ENCODE measurements at places on chromosomes 2 and 18.
A peak's percentile ranks its signal among the peaks of the same experiment; 100 is the strongest.

DNA sequence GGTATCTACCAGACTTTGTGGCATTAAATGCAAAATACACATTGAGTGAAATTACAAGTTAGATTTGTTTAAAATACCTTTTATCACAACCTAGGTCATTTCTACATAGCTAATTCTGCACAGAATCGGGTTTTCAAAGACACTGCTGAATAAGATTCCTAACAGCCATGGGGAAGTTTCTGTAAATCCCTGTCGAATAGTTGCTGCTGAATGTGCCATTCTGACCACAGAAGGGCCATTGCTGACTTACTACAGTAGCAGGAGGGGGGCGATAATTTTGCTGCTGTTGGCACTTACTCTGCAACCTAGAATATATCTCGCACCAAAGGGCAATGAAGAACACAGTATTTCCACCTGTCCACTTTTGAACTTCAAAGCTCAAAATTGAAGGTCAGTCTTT, 232.8 kb downstream of the TCF4 start:
- H3K4me3 ChIP-seq, result no peak overlapping the region
- DNase-seq, result no peak
- no peaks in the 10 kb centered on the region for H3K36me3 ChIP-seq
- H3K27ac ChIP-seq, result no peak overlapping the region
- H3K4me1 ChIP-seq, result no peaks in the 10 kb centered on the region

DNA sequence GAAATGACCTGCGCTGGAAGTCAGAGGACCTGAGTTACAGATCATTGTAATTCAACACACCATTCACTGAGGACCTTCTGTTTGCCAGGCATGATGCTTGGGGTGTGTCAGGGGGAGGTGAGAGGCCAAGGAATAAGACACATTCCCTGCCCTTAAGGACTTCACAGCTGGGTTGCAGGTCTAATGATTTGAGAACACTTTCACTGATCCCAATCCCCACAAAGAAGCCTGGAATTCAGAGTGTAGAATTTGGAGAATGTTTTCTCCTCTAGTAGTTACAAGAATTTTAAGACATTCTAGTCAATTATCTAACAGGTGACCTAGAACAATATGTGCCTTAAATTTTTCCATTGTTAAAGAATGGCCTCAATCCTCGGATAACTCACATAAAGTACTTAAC, 322.4 kb downstream of the TNS1 start:
- no peak overlapping the region for H3K4me3 ChIP-seq
- H3K4me1 ChIP-seq, result no peaks in the 10 kb centered on the region
- no peak for DNase-seq
- H3K27me3 ChIP-seq, result peaks cover 2% of the 10 kb centered on the region
- H3K27ac ChIP-seq, result no peak overlapping the region
- no peaks in the 10 kb centered on the region for H3K36me3 ChIP-seq

DNA sequence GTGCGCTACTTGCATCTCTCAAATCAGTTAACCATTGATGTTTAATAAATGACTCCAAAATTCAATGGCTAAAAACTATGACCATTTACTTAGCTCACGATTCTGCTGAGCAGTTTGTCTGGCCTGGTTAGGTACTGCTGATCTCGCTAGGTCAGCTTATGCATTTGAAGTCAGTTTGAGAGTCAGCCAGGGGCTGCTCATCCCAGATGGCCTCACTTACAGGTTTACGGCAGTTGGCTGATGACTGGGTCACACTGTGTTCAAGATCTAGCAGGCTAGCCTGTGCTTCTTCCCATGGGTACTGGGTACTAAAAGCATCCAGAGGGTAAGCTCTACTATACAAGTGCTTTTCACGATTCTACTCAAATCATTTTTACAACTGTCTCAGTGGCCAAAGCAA, 122.1 kb downstream of the DLGAP1 start:
- H3K27me3 ChIP-seq, result no peaks in the 10 kb centered on the region
- no peaks in the 10 kb centered on the region for H3K4me1 ChIP-seq
- H3K27ac ChIP-seq, result no peak overlapping the region

- peaks cover 12% of the 10 kb centered on the region for H3K4me1 ChIP-seq
- H3K27ac ChIP-seq, result peak overlapping the region; percentile 46
- peak overlapping the region; percentile 85 for H3K4me3 ChIP-seq
- DNase-seq, result no peak
Measured at GRCh38 chr18:12774982-12775381, 72.1 kb downstream of the PSMG2 start.

- DNase-seq, result no peak
- no peak overlapping the region for H3K4me3 ChIP-seq
- no peaks in the 10 kb centered on the region for H3K27me3 ChIP-seq
- no peak overlapping the region for H3K27ac ChIP-seq
- H3K36me3 ChIP-seq, result no peaks in the 10 kb centered on the region
- H3K4me1 ChIP-seq, result no peaks in the 10 kb centered on the region
Measured at GRCh38 chr2:1638281-1638860, 105.9 kb downstream of the PXDN start.

DNA sequence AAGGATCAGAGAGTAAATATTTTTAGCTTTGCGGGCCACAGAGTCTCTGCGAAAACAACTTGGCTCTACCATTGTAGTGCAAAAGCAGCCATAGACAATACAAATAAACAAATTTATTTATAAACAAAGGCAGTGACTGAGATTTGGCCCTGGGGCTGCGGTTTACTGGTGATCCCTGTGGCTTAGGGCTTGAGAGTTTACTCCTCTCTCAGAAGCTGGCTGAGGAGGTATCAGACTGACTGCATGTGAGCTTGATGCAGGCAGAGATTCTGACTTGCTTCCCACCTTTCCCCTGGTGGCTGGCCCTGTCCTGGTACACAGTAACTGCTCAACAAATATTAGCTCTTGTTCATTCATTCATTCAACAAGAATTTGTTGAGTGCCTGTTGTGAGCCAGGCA, 81.5 kb downstream of the PRKCE start:
- H3K27ac ChIP-seq, result no peak overlapping the region
- peaks cover 6% of the 10 kb centered on the region for H3K27me3 ChIP-seq
- H3K4me1 ChIP-seq, result no peaks in the 10 kb centered on the region
- no peaks in the 10 kb centered on the region for H3K36me3 ChIP-seq
- no peak for DNase-seq

DNA sequence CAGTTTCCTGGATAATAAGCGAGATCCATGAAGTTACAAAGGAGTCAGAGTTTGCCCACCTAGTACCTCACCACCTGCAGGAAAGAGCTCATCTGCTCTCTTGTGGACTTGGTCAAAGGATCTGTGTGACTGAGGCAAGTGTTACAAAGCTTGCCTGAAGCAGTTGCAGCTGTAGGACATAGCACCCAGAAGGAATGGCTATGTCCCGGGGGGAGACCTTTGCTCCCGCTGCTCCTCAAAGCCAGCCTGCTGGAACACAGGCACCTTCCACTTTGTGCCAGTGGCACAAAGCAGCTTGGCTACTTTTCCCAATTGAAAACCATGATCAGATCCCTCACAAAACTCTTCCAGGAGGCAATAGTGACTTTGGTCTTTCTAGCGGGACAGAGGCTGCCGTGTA, 3.1 kb upstream of the SULT1C2 start:
- H3K4me1 ChIP-seq, result no peaks in the 10 kb centered on the region
- H3K36me3 ChIP-seq, result no peaks in the 10 kb centered on the region
- H3K4me3 ChIP-seq, result no peak overlapping the region
- peaks cover 4% of the 10 kb centered on the region for H3K27me3 ChIP-seq

DNA sequence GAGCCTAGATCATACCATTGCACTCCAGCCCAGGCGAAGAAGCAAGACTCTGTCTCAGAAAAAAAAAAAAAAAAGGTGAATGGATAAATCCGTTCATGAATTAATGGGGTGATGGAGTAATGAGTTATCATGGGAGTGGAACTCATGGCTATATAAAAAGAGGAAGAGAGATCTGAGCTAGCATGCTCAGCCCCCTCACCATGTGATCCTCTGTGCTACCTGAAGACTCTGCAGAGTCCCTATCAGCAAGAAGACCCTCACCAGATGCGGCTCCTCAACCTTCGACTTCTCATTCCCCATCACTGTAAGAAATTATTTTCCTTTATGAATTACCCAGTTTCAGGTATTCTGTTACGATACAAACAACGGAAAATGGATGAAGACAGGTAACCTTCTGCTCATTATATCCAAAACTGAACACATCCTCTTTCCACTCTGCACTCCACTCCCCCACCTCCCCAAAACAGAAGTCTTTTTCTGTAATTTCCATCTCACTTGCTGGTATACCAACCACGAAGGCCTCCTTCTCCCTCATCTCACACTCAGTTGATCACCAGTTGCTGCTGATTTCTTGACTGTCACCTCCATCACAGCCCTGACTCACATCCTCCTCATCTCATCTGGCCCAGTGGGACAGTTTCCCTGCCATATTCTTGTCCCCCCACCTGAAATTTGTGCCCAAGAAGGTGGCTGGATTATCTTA, 8.8 kb downstream of the RETREG2 start:
- no peak overlapping the region for H3K4me3 ChIP-seq
- no peak for DNase-seq
- H3K27ac ChIP-seq, result peak overlapping the region; percentile 56

DNA sequence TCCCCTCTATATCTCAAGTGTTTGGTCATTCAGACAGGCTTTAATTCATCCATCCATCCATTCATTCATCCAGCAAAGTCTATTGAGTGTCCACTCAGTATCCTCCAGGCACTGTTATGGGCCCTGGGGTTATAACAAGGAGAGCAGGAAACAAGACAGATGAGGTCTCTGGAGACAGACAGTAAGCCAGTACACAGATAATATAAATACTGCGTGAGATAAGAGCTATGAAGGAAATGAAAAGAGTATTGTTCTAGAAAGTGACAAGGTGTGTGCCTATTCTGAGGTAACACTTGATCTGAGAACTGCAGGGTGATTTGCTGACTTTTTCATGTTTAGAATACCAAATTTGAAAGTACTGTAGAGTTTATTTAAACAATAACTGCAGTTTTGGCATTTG, 98.3 kb downstream of the OSBPL6 start:
- no peaks in the 10 kb centered on the region for H3K36me3 ChIP-seq
- H3K4me3 ChIP-seq, result no peak overlapping the region
- peaks cover 7% of the 10 kb centered on the region for H3K27me3 ChIP-seq
- no peaks in the 10 kb centered on the region for H3K4me1 ChIP-seq
- DNase-seq, result no peak

DNA sequence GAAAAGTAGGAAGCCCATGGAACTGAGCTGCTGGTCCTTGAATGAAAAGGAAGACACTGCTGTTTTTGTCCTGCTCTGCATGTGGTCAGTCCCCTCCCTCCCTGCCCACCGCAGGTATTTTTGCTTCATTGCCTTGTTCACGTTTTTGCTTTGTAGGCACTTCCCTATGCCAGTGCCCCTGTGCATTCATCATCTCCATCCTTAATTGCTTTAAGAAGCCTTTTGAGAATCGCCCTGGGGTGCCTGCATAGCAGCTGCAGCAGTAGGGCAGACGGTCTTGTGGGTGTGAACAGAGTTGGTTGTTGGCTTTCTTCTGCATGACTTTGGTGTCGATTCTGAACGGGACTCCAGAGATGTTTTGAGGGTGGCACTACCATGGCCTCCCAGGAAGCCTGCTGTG, 97.0 kb downstream of the CABLES1 start:
- H3K27ac ChIP-seq, result peak overlapping the region; percentile 22
- H3K27me3 ChIP-seq, result peaks cover 8% of the 10 kb centered on the region
- H3K4me1 ChIP-seq, result peaks cover 59% of the 10 kb centered on the region
- H3K36me3 ChIP-seq, result peaks cover 4% of the 10 kb centered on the region
- no peak for DNase-seq

DNA sequence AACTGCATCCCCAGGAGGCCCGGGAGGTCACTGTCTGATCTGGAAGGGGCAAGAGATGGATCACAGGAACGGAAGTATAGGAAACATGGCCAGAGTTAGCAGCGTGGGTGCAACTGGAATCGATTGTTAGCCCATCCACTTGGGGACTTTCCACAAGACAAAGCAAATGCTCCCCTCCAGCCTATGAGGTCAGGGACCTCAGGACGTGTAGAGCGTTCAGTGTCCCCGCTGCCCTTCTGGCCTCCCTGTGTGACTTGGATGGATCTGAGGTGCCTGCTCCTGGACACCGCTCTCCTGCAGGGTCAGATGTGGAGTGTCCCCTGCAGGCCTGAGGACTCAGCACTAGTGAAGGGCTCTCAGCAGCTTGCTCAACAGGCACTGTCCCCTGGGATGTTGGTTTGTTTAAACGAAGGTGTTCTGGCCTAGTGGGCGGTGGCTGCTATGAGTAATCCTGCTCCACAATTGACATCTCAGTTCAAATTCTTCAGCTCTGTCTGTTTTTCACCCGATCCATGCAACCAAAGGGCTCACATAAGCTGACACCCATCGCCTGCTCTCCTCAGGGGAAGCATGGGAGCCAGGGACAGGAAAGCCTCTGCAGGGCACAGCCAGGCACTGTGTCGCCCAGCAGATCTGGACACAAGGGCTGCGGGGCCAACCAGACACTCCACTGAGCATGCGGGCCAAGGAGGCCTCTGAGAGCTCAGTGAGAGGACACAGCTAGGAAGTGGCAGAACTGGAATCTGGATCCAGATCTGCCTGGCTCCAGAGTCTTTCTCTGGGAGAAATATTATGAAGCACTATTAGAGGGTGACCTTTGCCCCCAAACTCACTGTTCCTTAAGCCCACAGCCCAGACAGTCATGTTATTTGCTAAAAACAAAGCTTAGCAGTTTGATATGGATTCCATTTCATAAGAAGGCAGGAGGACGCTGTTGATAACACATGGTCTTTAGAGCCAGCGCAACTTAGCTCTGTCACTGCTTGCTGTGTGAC, 78.5 kb downstream of the RHOB start:
- no peak overlapping the region for H3K4me3 ChIP-seq
- DNase-seq, result no peak
- H3K36me3 ChIP-seq, result no peaks in the 10 kb centered on the region
- H3K27me3 ChIP-seq, result peaks cover 11% of the 10 kb centered on the region
- no peaks in the 10 kb centered on the region for H3K4me1 ChIP-seq
- H3K27ac ChIP-seq, result no peak overlapping the region

GRCh38 chr18:62757399-62758010, 42.2 kb downstream of the PHLPP1 start:
- no peak for DNase-seq
- no peaks in the 10 kb centered on the region for H3K36me3 ChIP-seq
- no peak overlapping the region for H3K4me3 ChIP-seq

DNA sequence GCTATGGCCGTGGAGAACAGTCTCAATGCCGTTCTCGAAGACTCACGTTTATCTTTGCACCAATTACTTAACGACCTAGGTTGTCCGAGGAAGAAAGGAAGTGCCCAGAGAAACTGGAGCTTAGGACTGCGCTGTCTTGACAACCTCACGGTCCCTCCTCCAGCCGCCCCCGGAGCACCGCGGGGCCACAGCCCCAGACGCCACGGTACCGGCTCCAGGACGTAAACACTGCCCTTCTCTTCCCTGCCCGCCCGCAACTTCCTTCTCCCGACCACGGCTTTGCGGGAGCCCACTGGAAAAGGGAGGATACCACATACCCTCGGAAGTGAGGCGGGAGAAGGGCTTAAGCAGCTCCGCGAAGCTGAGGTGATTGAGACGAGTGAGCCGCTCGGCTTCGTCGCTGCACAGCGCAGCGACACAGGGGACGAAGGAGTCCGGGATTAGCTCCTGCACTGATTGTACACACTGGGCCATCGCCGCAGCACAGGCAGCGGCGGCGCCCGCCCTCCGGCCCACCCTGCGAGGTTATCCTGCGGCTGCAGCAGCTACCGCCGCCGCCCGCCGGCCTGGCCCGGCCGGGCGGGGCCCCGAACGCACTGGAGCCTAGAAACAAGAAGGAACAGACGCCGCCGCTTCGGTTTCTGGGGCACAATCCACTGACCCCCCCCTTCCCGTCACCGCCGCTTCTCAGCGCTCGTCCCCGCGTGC, 483 bp downstream of the TRAPPC8 start:
- H3K36me3 ChIP-seq, result peaks cover 1% of the 10 kb centered on the region
- no peaks in the 10 kb centered on the region for H3K27me3 ChIP-seq
- no peak for DNase-seq
- H3K27ac ChIP-seq, result peak overlapping the region; percentile 95
- H3K4me3 ChIP-seq, result peak overlapping the region; percentile 97
